Activated CD4-positive, alpha-beta T cell treated with anti-CD3 and anti-CD28 coated beads for 36 hours (primary cell): ENCODE measurements at places on chromosomes 12 and 14.

GRCh38 chr12:716506-716905 lies 35.9 kb upstream of the WNK1 start:
- peak; percentile 83 for DNase-seq

DNA sequence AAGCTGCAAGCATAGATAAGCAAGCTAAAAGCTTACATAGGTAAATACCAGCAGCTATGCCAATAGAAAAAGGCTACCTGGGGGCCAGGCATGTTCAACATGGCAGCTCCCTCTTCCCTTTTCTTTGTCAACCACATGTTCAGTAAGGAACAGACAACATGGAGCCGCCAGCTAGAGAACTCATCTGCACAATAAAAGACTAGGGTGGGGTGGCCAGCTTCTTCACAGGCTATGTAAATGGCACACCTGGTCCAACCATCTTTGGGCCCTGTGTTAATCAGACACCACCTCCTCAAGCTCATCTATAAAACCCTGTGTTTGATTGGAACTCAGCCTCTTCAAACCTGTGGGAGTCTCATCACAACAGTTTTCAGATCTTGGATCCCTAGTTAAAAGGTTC lies 129.7 kb upstream of the TMPO start:
- no peak for DNase-seq

DNA sequence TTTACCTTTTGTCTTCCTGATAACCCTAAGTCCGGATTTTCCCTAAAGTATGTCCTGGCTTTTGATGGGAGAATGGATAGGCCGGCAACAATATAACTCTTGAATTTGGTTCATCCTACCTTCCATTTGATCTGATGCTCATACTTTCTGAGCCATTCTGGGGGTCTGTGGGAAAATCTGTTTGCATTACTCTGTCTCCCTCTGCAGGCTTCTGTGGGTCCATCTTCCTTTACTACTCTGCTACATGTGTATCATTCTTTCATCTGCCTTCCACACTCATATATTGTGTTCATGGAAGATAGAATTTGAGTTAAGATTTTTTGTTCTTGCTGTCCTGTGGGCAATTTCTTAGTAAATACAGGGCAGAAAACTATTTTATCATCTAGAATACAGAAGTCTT lies 101.5 kb downstream of the NAV3 start:
- DNase-seq, result no peak

- DNase-seq, result no peak
Observed at GRCh38 chr12:123131291-123131832, 19.5 kb downstream of the PITPNM2 start.

DNA sequence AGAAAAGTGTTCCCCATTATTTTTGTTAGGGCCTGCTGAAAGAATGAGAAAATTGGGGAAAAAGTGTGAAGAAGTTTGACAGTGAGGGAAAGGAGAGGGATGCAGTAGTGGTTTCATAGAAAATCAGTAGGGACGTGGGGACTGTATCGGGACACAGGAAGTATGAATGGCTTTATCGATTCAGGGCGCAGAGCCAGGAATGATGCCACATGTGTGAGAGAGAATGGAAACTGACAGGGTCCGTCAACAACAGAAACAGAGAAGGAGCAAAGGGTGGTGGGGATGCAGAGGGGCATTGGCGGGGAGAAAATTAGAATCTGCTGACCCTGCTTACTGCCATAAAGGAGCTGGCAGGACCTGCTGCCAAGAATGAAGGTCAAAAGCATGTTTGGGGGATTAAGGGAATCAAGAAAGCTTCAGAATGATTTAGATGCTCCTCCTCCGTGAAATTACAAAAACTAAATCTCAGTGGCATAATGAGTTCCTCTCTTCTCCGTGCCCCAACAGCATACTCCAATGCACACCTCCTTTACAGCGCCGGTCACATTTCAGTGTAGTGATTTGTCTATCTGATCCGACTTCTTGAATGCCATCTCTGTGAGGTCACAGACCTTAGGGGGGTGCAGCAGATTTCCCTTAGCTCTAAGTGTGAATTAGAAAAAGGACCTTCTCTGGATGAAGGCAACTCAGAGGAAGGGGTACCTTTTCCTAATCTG lies 92.6 kb downstream of the EMP1 start:
- no peak for DNase-seq

GRCh38 chr14:65132855-65133254 lies 30.5 kb upstream of the MAX start:
- DNase-seq, result no peak

DNA sequence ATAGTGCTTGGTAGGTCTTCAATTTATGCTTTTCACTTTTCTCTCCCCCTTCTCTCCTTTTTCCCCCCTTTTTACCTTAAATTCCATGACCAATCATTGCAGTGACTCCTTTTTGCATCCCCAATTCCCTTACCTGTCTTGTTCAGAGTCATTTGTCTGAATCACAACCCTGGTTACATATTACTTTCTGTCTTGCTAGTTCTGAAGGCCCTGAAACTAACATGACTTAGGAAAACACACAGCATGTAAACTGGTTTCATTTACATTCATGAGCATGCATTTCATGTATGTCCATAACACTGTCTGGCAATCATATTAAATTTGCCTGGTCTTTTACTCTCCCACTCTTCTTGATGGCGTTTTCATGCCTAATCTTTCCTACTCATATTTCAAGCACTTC lies 20.3 kb upstream of the FOXG1 start:
- DNase-seq, result no peak

DNA sequence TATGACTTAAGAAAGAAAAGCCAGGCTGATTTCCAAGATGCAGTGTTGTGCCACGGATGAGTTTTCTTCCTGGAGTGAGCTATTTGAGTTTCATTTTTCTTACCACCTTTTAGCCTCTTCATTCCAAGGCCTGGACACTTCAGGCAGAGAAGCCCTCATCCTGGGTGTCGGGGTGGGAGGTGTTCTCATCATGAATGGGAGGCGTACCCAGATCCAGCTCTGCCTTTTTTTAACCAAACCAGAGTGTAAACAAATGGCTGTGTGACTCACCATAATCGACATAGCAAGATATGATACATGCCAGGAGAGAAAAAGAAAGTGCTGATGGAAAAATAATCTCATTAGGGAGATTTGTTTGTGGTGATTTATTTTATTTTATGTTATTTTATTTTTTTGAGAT lies 79.9 kb downstream of the ARF6 start:
- DNase-seq, result peak; percentile 66

- DNase-seq, result no peak
Observed at GRCh38 chr14:37810094-37810801, 214.8 kb downstream of the TTC6 start.

GRCh38 chr14:20617138-20618003 lies 24.1 kb downstream of the OR6S1 start:
- no peak for DNase-seq

DNA sequence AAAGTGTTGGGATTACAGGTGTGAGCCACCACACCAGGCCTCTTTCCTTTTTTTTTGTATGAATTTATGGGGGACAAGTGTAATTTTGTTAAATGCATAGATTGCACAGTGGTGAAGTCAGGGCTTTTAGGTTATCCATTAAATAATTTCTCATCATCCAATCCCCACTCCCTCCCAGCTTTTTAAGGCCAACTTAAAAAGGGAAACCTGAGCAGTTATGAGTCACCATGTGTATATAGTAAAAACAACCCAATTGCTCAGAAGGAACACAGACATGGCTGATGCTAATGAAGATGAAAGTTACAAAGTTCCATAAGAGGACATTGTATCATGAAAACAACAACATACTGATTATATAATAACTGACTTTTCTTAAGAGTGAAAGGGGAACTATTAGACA lies 25.6 kb upstream of the ARID2 start:
- DNase-seq, result no peak

GRCh38 chr12:98719515-98720504 lies 74.7 kb downstream of the APAF1 start:
- no peak for DNase-seq

GRCh38 chr12:90974286-90974685 lies 19.3 kb upstream of the CCER1 start:
- DNase-seq, result no peak

GRCh38 chr14:101657372-101657771 lies 96.1 kb downstream of the DIO3 start:
- DNase-seq, result no peak

DNA sequence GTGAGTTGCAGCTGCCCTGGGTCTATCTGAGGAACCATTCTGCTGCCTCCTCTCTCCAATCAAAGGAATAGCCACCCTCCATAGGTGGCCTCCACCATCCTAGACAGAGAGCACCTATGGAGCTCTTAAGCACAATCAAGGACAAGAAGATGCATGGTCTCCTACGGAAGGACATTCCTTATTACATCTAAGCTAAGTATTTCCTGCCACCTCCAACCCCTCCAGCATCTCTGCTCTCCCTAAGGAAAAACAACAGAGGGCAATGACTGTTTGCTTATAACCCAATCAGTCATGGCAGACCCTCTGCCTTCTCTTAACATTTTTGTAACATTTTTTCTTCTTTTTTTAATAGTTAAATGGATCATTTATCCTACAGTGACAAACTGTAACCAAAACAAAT lies 14.8 kb upstream of the OR6J1 start:
- no peak for DNase-seq

DNA sequence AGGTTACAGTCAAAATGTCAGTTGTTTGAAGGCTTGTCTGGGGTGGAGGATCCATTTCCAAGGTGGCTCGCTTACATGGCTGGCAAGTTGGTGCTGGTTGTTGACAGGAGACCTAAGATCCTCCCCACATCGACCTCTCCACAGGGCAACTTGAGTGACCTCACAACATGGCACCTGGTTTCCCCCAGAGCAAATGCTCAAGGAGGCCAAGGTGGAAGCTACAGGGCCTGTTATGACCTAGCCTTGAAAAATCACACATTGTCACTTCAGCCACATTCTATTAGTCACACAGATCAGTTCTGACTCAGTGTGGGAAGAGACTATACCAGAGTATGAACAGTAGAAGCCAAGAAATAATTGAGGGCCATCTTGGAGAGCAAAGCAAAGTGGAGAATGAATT lies 11.3 kb upstream of the GNG2 start:
- DNase-seq, result peak; percentile 76

GRCh38 chr14:90266441-90267154 lies 10.2 kb downstream of the PSMC1 start:
- no peak for DNase-seq

- DNase-seq, result peak; percentile 26
Observed at GRCh38 chr12:96335270-96335669, 65.0 kb downstream of the CDK17 start.

- peak; percentile 77 for DNase-seq
Observed at GRCh38 chr12:89542912-89543592, 17.2 kb upstream of the POC1B start.

GRCh38 chr12:121001060-121001459 lies 15.2 kb downstream of the C12orf43 start:
- no peak for DNase-seq

- no peak for DNase-seq
Observed at GRCh38 chr12:81224626-81225025, 146.7 kb downstream of the ACSS3 start.

DNA sequence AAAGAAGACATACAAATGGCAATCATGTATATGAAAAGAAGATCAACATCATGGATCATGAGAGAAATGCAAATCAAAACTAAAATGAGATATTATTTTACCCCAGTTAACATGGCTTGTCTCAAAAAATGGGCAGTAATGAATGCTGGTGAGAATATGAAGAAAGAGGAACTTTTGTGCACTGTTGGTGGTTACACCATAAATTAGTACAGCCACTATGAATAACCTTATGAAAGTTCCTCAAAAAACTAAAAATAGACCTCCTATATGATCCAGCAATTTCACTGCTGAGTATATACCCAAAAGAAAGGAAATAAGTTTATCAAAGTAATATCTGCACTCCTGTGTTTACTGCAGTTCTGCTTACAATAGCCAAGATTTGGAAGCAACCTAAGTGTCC lies 151.7 kb downstream of the PDZRN4 start:
- no peak for DNase-seq

DNA sequence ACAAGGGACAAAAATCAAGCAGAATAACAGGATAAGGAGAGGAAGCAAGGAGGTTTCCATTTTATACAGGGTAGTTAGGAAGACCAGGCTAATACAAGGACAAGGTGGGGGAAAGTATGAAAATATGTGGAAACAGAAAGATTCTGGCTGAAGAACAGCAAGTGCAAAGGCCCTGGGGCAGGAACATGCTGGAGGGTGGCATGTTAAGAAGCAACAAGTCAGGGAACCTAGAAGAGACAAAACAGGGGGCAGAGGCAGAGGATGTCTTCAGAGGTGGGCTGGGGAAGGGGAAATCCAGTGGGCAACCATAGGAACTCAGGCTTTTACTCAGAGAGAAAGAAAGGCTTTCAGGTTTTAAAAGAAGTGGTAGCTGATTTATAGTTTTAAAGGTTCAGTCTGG lies 54.8 kb downstream of the NT5DC3 start:
- DNase-seq, result no peak

DNA sequence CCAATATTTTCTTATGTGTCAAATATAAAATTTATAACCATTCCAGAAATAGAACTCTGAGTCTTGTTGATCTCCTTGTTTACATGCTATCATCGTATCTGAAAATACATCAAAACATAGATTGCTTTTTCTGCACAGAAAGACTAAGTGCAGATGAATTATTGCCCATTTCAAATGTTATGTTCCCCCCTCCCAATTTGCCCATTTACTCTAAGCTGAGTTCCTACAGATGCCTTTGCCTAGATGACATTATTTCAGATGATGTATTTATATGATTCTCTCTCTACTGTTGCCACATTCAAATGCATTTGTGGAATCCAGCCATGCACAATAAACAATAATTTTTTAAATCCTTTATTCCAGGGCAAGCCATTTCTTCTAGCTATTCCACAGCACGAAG lies 810.1 kb upstream of the MGAT4C start:
- no peak for DNase-seq

DNA sequence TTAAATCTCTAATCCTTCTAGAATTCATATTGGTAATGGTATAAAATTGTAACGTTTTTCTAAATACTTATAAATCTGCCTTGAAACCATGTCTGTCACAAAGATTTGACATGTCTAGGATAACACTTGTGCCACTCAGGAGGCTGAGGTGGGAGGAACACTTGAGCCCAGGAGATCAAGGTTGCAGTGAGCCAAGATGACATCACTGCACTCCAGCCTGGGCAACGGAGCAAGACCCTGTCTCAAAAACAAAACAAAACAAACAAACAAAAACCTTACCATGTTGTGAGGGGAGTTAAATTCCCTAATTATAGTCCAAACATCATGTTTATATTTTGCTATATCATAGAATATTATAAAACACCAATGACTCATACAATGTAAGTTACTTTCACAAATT lies 317.5 kb upstream of the SOX5 start:
- DNase-seq, result no peak

DNA sequence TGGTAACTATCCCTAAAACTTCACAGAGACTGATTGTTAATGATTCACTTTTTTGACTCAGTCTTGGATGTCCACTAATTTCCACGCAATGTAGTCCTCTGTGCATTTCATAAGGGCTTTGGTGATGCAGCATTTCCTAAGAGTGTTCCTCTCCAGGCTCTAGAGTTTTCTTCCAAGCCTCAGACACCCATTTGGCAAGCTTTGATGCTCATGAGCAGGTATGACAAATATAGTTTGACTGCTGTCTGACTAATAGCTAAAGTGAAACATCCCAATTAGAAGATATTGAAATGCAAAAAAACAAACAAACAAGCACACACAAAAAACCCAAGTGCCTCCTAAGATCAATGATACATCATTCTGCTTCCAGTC lies 1.5 kb upstream of the VAMP1 start:
- DNase-seq, result no peak

- DNase-seq, result no peak
Observed at GRCh38 chr12:84435682-84436081, 476.9 kb downstream of the SLC6A15 start.

- no peak for DNase-seq
Observed at GRCh38 chr14:51507511-51507905, 144.2 kb upstream of the FRMD6 start.

- DNase-seq, result no peak
Observed at GRCh38 chr14:31712244-31713127, 151.3 kb downstream of the NUBPL start.

GRCh38 chr12:129073157-129073915 lies 220.1 kb downstream of the GLT1D1 start:
- no peak for DNase-seq
